Stimulated activated CD8-positive, alpha-beta memory T cell treated with anti-CD3 and anti-CD28 coated beads, Interleukin-7, amount 100 ng/mL, for 48 hours (primary cell): ENCODE measurements at places on chromosomes 2 and 18.

GRCh38 chr2:12170121-12170520, 423.7 kb downstream of the LPIN1 start:
- no peak for DNase-seq

DNA sequence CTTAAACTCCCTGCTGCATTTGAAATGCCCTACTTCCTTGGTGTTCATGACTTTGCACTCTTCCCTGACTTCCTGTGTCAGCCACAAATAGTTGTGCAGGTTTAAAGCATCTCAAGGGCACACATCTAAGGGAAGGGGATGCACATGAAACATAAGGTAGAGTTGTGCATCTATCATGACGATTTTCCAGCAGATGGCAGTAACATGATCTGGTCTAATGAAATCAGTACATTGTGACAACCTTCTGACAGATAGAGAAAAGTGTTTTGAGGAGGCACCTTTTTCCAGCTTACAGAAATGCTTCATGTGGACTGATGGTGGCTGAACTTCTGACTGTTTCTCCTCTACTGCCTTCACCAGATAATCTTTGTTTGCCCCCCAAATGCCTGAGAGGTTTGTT, 238.9 kb downstream of the XIRP2 start:
- DNase-seq, result no peak

- DNase-seq, result no peak
These were observed 166.1 kb downstream of the PID1 start for GRCh38 chr2:229104974-229105387.

GRCh38 chr18:63292831-63293683, 26.5 kb downstream of the BCL2 start:
- DNase-seq, result no peak

- no peak for DNase-seq
These were observed 146.6 kb downstream of the PIEZO2 start for GRCh38 chr18:11002796-11003195.

DNA sequence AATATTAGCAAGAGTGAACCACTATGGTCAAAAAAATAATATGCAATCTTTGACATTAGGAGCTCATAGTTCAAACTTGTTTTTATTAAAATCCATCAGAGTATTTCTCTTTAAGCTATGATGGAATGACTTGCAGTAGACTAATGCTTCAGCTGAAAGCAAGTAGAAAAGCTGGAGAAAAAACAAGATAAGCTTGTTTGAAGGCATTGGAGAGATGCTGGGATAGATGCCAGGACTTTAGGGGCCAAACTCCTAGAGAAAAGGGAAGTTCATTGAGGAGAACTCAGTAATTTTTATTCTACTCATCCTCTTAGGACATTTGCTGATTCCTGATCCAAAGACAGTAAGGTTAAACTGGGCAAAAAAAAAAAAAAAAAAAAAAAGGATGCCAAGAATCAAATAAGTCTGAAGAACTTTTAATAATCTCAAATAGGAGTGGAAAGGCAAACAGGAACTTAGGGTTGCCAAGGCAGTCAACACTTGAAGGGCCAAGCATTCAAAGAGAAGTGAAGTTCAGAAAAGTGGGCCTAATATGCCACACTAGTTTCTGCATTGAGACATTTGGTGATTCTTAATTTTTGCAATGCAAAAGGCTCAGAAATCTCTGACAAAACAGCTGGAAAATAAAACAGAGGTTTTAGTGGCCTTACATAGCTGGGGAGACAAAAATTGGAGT, 19.7 kb upstream of the AFF3 start:
- no peak for DNase-seq

DNA sequence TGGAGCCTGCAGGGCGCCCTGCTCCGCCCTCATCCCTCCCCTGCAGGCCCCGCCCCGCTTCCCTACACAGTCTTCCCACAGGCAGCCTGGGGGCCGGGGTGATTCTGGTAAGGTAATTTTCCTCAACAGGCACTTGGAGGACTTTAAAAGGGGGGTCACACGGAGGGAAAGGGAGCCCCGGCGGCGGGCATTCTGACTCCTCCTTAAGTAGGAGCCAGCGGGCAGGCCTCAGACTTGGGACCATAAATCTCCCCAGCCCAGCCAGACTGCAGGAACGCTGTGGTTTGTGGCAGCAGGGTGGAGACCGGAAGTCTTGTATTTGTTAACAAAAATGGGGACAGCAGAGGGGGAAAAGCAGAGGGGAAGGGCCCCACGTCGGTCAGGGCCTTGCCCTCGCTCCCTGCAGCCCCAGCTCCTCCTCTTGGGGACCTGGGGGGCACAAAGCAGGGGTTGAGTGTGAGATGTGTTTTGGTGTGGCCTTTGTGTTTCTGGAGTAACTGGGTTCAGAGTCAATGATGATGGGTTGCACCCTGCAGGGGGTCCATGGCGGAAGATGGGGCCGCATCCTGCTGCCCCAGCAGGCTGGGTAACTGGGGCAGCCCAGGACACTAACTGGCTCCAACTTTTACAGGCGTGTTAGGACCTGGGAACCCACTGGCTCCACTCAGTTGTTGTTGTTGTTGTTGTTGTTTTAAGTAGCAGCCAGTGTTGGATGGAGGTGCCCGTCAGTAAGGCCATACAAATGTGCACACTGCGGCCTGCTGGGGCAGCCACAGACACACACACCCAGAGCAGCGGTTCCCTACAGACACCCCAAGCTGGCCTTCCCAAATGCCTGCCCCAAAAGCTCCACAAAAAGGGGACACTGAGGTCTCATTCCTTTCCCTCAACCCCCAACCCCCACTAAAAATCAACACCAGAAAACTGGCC, 27.7 kb downstream of the SMAD7 start:
- DNase-seq, result no peak

DNA sequence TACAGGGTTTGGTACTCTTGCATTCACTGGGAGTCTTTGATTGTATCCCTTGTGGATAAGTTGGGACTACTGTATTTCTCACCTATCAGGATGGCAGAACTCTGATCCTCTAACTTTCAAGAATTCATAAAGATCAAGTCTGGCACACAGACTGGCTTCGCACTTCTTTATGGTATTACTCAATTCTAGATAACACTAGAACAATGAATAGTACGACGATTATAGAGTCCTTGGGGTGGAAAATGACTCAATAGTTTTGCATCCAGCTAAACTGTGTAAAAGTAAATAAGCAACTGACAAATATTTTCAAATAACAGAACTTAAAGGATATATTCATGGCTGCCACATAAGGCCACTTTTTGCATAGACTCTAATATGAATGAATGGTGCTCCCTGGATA, 103.4 kb upstream of the MEX3C start:
- DNase-seq, result no peak

DNA sequence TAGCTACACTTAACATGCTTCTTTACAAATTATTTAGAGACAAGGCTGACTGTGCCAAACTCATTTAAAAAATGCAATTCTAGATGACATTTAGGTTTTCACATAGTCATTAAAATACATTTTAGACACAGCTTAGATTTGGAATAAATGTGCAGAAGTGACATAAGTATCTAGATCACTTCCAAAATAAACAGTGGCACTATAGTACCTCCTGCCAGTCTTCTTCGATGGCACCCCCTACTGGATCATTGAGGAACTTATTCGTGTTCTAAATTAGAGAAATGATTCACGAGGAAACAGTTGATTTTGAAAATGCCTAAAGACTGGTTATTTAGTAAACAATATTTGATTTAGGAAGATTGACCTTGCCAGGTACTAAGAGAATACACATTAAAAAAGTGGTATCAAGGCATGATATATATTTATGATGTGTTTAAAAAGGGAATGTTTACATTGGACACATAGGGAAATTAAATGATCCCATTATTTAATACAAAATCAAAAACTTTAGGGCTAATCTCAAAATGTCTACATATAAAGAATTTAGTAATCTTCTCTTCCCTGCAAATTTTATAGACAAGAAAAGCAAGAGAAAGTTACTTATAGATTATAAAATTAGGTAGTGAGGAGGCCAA, 323.9 kb downstream of the XIRP2 start:
- DNase-seq, result no peak

- DNase-seq, result no peak
These were observed 26.9 kb upstream of the KCTD1 start for GRCh38 chr18:26574958-26575864.

DNA sequence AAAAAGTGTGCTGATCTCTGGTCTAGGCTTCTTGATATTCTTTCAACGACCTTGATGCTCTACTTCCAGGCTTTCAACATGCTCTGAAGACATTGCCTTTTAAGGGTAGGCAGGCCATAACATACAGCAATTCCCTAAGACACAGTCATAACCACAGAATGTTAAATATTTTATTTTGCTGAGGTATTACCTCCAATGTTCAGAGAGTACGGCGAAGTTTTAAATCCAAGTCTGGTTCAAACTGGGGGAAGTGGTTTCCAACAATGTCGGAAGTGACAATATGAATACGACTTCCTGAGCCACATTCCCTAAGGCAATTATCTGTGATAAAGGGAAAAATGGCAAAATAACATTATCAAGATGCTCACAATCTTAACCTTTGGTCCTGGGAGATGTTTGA, 1077.9 kb upstream of the PIK3C3 start:
- no peak for DNase-seq

DNA sequence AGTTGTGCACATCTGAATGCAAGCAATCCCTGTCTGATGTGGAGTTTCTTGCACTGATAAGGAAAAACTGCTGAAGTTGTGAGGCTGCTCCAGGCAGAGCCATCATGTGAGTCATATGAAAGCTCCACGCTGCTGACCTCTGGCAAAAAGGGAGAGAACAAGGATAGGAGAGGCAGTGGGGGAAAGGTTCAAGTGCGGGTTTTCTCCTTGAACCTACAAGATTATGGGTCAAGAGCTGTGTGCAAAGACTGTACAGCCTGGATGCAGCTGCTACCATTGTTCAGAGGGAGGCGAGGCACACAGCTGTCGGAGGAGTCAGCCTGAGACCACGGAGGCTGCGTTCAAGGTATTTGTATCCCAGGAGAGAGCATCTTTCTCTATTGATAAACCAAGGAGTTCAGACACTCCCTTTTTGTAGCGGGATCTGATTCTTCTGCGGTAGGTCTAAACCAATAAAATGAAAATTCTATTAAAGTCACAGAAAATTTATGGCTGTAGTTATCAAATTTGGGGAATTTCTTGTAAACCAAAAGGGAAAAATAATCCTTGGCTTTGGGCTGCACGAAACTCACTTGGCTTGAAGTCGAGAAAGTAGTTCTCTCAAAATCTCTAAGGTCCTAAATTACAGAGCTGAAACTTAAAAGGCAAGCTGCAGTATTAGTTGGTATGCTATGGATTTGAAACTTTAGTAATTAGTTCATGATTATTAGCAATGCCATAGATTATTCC, at the start of gene CDK15:
CDK15 (plus strand) TSS at position 96 of the 729 bp plus-strand sequence; CDS start at position 224, 128 bp downstream.
- no peak for DNase-seq

DNA sequence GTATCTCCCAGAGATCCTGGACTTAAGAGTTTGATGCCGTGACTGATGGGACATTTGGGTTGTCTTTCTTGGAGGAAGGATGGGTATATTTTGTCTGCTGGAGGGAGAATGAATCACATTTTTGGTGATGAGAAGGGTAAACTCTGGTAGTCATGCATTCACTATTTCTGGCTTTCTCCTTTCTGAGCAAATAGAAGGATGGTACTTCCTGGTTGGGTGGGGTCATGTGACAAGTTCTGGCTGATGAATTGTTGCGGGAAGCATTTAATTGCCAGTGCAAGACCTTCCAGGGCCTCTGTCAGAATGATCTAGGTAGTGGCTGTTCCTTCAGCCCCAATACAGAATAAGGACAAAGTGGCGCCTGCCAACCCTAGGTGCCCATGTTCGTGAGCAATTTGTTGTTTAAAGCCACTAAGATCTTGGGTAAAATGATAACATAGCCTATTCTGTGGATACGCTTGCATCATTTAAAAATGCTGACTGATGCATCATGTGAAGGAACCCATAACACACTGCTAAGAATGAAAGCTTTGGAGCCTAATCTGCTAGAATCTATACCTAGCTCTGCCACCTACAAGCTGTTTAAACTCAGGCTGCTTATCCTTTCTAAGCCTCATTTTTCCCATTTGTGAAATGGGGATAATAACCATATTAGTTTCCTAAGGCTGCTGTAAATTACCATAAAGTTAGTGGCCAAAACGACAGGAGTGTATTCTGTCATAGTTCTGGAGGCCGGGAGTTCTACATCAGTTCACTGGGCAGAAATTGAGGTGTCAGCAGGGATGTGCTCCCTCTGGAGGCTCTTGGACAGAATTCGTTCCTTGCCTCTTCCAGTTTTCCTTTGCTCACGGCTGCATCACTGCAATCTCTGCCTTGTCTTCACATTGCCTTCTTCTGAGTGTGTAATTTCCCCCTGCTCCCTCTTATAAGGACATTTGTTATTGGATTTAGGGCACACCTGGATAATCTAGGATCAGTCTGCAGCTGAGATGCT, 281.3 kb downstream of the AGPS start:
- DNase-seq, result no peak

GRCh38 chr2:86397986-86398385, 43.2 kb upstream of the KDM3A start:
- DNase-seq, result no peak

DNA sequence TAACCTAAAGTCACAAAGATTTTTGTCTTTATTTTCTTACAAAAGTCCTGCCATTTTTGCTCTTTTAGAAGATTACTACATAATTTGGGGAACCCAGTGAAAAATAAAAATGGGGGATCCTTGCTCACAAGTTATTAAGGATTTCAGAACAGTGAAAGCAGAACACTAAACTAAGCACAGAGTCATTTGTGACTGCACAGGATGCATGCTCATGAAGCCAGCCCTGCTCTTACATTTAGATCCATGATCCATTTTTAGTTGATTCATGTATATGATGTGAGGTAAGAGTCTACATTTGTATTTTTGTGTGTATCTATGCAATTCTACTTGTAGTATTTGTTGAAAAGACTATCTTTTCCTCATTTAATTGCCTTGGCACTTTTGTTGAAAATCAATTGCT, 21.8 kb downstream of the SP140L start:
- DNase-seq, result no peak

GRCh38 chr2:230218421-230218820, 1.4 kb downstream of the SP110 start:
- DNase-seq, result no peak

- no peak for DNase-seq
These were observed 109.1 kb upstream of the CYP1B1 start for GRCh38 chr2:38185012-38185491.

DNA sequence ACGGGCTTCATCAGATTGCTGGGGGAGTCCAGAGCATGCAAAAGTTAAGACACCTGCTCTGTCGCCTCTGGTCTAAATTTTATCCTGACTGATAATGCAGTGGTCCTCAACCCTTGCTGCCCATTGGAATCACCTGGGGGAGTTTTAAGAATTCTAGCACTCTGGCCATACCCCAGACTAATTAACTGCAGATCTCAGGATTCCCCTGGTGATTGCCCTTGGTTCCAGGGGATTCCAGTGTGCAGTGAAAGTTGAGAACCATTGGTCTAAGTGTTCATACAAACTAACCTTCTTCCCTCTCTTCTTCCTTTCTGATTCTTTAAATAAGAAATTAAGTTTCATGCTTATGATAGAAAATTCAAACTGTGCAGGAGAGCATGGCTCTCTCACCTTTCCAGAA, 105.7 kb upstream of the MGAT5 start:
- DNase-seq, result no peak

- DNase-seq, result no peak
These were observed 66.3 kb downstream of the CDK15 start for GRCh38 chr2:201872591-201872990.

DNA sequence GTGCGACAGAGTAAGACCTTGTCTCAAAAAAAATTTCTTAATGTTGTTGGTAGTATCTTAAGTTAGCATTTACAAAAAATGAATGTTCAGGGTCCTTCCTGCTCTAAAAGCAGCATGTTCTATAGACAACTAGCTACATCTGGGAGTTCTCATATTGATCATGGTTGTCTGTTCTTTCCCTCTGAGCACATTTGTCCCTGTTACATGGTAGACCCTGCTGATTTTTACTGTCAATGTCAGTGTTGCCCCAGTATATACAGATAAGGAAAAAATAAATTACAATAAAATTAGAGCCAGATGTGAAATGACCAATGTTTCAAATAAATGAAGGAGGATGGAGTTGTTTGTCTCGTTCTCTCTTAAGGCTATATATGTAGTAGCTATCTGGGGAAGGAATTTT, 63.2 kb downstream of the KCMF1 start:
- no peak for DNase-seq
